ENCODE measurements at places on chromosomes 5 and 9.

DNA sequence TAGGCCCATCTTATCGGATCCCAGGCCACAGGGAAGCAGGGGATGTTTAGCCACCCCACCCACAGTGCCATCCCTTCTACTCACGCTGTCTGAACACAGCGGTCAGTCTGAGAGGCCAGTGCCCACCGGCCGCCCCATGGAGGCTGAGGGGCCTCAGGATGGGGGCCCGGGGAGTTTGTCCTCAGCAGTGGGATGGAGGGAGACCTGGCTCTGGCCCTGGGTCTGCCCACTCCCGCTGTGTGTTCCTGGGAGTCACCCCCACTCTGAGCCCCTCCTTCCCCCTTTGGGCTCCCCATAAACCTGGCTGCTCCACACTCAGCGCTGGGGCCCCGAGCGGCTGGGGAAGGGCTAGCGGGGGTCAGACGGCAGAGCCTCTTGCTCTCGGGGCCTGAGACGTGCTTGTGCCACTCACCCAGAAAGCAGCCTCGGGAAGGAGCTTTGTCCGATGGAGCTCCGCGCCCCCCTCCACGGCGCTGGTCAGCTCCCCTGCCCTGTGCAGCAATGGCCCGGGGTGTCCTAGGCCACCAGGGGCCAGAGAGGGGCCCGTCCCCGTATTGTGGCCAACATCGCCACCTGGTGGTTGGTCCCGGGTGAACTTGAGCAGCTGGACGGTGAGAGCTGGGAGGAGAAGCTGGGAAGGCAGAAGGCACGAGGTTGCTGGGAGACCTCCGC is 10.9 kb upstream of the LAMC3 start:
- DNase-seq, result peak; percentile 73

DNA sequence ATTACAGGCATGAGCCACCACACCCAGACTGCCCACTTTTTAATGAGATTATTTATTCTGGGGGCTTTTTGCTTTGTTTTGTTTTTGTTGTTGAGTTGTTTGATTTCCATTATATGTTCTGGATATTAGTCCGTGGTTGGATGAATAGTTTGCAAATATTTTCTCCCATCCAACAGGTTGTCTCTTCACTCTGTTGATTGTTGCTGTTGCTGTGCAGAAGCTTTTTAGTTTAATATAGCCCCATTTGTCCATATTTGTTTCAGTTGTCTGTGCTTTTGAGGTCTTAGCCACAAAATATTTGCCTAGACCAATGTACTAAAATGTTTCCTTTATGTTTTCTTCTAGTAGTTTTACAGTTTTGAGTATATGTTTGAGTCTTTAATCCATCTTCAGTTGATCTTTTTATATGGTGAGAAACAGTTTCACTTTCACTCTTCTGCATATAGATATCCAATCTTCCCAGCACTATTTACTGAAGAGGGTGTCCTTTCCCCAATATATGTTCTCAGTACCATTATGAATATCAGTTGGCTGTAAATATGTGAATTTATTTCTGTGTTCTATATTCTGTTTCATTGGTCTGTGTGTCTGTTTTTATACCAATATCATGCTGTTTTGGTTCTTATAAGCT is 30.2 kb upstream of the TBCA start:
- DNase-seq, result peak; percentile 3

- peak; percentile 88 for DNase-seq
Observed at GRCh38 chr5:124583469-124584350, 162.7 kb downstream of the ZNF608 start.

DNA sequence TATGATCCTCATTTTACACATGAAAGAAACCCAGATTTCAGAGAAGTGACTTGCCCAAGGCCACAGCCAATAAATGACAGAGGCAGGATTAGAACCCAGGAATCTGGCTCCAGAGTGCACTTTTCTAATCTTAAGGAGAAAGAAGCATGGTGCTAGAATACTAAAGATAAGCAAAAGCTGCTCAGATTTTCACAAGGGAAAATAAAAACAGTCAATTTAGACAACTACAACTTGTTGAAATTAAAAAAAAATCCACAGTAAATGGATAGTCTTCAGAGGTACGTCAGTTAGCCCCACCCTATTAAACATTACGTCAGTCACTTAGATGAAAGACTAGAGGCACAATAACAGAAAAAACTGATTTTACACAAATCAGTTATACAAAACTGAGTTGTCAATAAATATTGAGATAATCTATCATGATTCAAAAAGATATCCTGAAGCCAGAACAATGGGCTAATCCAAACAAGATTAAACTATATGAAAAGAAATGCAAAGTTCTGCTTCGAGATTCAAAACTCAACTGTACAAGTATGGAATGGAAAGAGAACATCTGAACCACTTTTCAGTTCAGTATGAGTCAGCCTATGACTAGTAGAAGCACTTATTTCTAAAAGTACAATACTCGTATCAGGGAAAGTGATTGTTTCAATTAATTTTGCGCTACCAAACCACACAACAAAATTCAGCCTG is 9.3 kb downstream of the TMEM245 start:
- peak; percentile 76 for DNase-seq

- no peak for DNase-seq
Observed at GRCh38 chr5:176812269-176813259, 2.2 kb downstream of the UNC5A start.

DNA sequence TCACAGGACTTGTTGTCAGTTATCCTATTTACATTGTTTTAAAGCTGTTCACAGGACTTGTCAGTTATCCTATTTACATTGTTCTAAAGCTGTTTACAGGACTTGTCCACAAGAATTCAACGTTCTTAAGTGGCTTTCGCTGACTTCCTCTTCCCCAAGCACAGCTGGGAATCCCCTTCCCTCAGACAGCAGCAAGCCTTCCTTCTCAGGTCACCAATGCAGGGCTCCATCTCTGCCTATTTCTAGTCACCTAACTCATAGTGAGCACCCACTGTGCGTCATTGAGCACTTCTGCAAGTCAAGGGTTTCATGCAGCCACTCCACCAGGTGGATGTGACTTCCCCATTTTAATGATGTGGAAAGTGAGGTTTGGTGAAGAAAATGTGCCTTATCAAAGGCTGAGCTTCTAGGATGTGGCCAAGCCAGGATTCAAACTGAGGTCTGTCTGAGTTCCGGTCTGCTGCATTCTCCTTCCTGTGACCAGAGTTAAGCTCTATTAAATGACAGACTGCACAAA is 109.8 kb upstream of the ZNF462 start:
- DNase-seq, result peak; percentile 16

DNA sequence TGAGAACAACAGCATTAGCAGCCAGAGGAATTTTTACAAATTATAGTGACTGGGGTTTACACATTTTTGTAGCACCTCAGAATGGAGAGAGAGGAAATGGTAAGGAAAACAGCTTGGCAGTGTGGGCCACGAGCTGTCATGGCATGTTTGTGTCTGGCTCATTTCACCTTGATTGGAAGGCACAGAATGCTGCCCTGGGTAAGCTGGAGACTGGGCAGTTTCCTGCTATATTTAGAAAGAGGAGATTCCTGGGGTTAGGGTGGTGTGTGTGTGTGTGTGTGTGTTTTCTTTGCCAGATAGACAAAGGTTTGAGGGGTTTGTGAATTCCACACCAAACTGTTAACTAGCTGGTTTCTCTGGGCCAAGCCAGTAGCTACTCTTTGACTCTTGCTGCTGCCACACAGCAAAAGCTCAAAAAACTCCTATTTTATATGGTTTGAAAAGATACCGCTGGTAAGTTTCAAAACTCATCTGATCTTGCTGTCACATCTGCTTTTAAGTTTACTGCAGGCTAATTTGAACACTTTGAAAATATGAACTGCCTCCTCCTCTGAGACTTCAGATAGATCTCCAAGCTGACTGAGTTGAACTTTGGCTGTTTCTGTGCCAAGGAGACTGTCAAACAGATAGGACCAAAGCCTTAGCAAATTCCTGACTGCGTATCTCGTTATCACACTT is 9.1 kb downstream of the ARHGAP26 start:
- DNase-seq, result peak; percentile 71

DNA sequence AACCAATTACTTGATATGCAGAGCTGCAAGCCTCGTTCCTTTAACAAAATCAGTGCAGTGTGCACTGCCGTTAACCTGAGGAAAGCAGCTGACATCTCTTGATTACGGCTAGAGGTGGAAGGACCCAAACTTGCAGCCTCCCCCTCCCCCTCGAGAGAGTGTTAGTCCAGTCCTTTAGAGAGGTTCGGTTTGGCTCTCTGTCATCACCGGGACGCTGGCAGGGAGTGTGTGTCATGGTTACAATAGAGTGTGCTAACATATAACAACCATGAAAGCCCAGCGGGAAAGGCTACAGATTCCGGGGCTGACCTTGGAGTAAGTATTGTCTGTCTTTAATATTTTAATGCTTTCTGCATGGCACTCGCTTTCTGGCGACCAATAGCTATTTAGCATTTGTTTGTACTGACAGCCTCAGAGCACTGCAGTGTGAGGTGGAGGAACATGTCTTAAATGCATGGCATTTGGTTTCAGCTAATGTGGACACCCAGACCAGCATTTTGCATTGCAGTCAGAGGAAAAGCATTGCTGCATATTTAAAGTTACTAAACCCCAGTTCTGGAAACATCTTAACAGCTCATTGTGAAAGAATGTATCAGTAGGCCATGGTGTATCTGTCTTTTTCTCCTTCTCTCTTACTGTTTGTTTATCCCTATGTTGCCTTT is 237.5 kb downstream of the CD180 start:
- DNase-seq, result peak; percentile 73

- peak; percentile 63 for DNase-seq
Observed at GRCh38 chr5:140868721-140869554, at the start of gene PCDHA11. Gene PCDHA11, plus strand, starts transcription at chr5:140868957. Its CDS starts 147 bp downstream, at chr5:140869104.

GRCh38 chr5:67770431-67771025 is 445.0 kb upstream of the PIK3R1 start:
- DNase-seq, result peak; percentile 8

GRCh38 chr5:149219584-149219983 is 52.1 kb upstream of the AFAP1L1 start:
- DNase-seq, result no peak

DNA sequence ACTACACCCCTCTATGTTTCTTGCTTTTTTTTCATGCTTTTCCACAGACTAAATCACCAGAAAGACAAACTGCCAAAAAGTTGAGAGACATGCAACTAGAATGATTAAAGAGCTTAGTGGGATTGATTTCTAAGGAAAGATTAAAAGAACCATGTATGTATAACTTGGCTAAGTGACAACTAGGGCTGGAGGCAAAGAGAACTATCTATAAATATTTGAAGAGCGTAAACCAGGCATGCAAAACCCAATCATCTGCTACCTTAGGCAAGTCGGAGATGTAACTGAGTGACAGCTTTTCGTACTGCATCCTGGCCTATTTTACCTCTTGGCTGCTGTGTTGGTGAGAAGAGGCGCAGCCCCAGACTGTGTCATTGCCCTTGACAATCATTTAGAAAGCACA is 121.0 kb upstream of the TLX3 start:
- DNase-seq, result no peak

GRCh38 chr9:77586591-77586990 is 61.5 kb downstream of the GNA14 start:
- no peak for DNase-seq

DNA sequence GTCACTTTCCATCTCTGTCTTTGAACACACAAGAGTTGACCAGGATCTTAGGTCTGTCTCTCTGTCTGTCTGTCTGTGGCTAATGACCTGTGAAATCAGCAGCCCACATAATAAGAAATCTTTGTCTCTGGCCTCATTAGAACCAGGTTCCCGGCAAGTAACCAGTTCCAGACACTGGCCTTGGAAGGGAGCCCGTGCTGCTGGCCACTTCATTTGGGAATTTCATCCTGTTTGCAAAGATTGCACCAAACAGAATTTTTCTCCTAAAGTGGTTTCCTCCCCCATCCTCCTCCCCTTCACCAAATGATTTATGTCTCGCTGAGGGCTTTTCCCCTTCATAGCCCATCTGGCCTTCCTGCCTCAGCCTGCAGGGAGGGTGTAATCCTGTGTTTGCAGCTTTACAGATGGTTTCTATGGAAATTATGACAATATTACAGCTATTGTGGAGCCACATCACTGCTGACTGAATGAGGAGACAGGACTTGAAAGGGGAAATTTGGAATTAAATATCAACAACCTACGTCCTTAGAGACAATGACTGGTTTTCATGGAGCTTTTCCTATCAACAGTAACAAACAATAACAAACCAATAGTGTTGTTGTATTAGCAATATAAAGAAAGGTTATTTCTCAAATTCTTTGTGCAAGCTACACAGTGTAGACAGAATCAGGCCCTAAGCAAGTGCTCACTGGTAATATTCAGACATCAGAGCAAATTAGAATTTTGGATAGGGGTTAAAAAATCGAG is 25.7 kb downstream of the DPYSL3 start:
- peak; percentile 98 for DNase-seq

GRCh38 chr5:152529440-152529839 is 124.4 kb upstream of the NMUR2 start:
- no peak for DNase-seq

GRCh38 chr9:78644359-78644758 is 347.4 kb downstream of the PSAT1 start:
- DNase-seq, result no peak

DNA sequence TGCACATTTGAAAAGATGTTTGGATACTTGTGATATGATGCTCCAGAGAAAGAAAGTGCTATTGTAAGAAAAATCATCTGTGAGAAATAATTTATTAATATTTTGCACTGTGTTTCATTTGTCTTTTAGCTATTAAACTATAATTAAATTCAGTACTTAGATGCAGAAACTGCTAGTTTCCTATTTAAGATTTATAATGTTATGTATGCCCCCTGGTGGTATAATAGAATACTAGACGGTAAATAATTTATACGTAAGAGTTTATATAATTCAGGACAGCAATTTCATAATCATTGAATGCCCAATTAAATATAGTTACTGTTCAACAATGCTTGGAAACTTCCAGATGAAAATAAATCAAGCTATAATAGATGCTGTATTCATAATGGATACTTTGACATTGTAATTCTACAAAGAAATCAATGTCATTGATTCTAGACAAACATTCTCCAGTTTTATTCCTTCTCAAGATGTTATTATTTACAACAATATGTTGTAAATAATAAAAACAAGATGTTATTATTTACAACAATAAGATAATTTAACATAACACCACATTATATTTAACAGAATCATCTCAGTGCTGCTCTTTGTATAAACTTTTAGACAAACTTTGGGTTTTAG is 101.0 kb downstream of the TMEM232 start:
- DNase-seq, result peak; percentile 27

GRCh38 chr5:125607018-125607417 is 816.2 kb upstream of the GRAMD2B start:
- peak; percentile 7 for DNase-seq

Measured in M059J (cell line).